Common myeloid progenitor, CD34-positive (primary cell): ENCODE measurements at places on chromosomes 3 and 15.

- H3K36me3 ChIP-seq, result no peaks in the 10 kb centered on the region
- H3K27ac ChIP-seq, result peak within 1 kb of the TSS; percentile 65
- H3K4me3 ChIP-seq, result peak within 1 kb of the TSS; percentile 81
- H3K27me3 ChIP-seq, result no peaks in the 10 kb centered on the region
- DNase-seq, result no peak
These were observed at the start of gene CTDSPL for GRCh38 chr3:37861620-37862041. TSS of gene CTDSPL (plus strand) at chr3:37861880. CDS start at chr3:37862200, 320 bp downstream.

DNA sequence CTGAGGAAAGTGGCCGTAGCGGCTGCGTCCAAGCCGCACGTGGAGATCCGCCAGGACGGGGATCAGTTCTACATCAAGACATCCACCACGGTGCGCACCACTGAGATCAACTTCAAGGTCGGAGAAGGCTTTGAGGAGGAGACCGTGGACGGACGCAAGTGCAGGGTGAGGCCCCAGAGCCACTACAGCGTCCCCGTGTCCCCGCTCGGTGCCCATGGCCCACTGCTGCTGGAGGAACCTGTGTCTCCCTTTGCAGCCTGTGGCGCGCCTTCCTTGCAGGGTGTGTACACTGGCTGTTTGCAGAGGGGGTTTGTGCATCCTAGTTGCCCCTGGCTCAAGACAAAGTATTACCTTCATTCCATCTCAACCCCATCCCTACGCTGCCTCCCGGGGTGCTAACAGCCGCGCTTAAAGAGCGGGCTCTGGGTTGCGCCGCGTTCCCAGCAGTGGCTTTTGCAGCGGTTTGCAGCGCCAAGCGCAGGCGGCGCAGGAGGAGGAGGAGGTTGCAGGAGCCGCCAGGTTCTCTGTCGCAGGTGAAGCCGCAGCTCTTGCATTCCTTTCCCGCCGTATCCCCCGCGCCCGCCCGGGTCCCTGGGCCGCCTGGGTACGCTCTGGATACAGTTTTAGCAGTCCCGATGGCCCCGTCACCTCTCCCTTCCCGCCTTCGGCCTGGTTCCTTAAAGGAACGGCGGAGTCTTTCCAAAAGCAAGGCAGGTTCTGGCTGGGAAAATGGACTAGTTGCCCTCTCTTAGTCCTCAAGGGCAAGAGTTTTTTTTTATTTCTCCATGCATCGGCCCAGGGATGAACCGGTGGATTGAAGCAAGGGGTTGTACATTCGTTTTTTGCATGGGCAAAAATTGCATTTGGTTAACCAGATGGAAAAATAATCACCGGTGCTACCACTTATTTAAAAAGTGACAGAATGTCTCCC, 1.2 kb downstream of the CRABP1 start:
- H3K27me3 ChIP-seq, result peaks cover 66% of the 10 kb centered on the region
- no peak for DNase-seq
- peaks cover 10% of the 10 kb centered on the region for H3K4me1 ChIP-seq
- H3K4me3 ChIP-seq, result no peak overlapping the region
- H3K36me3 ChIP-seq, result no peaks in the 10 kb centered on the region

GRCh38 chr3:111882799-111883198, 23.7 kb downstream of the PHLDB2 start:
- no peaks in the 10 kb centered on the region for H3K4me1 ChIP-seq
- H3K27me3 ChIP-seq, result no peaks in the 10 kb centered on the region
- H3K4me3 ChIP-seq, result no peak overlapping the region
- H3K36me3 ChIP-seq, result no peaks in the 10 kb centered on the region
- H3K27ac ChIP-seq, result no peak overlapping the region
- no peak for DNase-seq

- no peaks in the 10 kb centered on the region for H3K4me1 ChIP-seq
- no peak for DNase-seq
- H3K27ac ChIP-seq, result no peak overlapping the region
These were observed 130.1 kb downstream of the MAGI1 start for GRCh38 chr3:65908588-65908987.

GRCh38 chr3:14278265-14278798, 99.7 kb downstream of the LSM3 start:
- no peak overlapping the region for H3K4me3 ChIP-seq
- DNase-seq, result peak; percentile 35
- H3K4me1 ChIP-seq, result peaks cover 3% of the 10 kb centered on the region
- H3K27ac ChIP-seq, result no peak overlapping the region
- no peaks in the 10 kb centered on the region for H3K27me3 ChIP-seq

- DNase-seq, result no peak
- no peak overlapping the region for H3K27ac ChIP-seq
- no peaks in the 10 kb centered on the region for H3K4me1 ChIP-seq
- no peaks in the 10 kb centered on the region for H3K36me3 ChIP-seq
- H3K4me3 ChIP-seq, result no peak overlapping the region
These were observed 44.4 kb upstream of the SLC6A11 start for GRCh38 chr3:10771486-10772270.

DNA sequence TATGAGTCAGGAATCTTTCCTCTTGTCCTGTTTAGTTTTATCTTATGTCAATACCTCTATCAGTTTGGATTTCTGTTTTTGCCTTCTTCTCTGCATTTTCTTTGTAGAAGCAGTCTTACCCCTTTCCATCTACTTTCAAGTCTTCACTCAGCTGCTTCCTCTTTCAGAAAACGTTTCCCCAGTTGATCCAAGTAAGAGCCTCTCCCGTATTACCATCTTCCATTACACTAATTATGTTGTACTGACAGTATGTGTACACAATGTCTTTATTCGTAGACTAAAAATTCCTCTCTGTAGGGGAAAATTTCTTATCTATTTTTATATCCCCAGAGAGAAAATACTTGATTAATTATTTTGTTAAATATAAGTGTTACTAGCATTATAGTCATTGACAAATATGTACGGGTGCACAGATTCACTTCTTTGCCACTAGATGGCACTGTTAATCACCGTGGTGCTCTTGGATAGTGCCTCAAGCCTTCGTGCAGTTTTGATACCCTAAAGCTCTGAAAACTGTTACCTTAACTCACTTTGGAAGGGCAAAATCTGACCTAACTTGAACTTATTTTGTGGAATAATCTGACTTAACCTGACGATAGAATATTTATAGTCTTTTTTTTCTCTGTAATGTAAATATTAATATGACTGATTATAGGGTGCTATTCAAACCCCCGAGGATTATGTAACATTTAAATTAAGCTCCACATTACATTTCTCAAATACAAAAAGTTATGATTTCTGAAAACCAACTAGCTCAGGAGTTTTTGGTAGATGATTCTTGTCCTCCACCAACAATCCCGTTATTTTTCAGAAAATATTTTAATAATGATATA, 74.2 kb upstream of the POU1F1 start:
- H3K4me1 ChIP-seq, result no peaks in the 10 kb centered on the region
- H3K27me3 ChIP-seq, result no peaks in the 10 kb centered on the region
- no peaks in the 10 kb centered on the region for H3K36me3 ChIP-seq
- H3K27ac ChIP-seq, result no peak overlapping the region

GRCh38 chr3:67302489-67302888, 304.4 kb downstream of the KBTBD8 start:
- H3K36me3 ChIP-seq, result no peaks in the 10 kb centered on the region
- H3K4me1 ChIP-seq, result no peaks in the 10 kb centered on the region
- no peak overlapping the region for H3K4me3 ChIP-seq
- DNase-seq, result no peak
- no peak overlapping the region for H3K27ac ChIP-seq

DNA sequence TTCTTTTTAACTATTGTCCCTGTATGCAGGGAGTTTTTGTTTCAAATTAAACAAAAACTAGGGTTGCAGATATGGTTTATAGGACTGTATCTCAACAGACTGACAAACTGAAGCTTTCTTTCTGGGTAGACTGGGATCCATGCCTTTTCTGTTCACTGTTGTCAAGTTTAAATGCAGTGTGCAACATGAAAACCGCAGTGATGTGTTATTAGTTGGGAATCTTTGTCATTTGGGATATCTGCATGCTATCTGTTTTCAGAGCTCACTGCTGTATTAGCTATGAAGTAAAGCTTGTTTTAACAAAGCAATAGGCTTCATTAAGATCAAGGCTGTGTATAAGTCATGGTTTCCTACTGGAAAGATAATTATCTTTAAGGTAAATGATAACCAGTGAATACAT, 21.4 kb upstream of the MCF2L2 start:
- no peak overlapping the region for H3K27ac ChIP-seq
- H3K4me3 ChIP-seq, result no peak overlapping the region
- peaks cover 5% of the 10 kb centered on the region for H3K36me3 ChIP-seq
- no peak for DNase-seq
- no peaks in the 10 kb centered on the region for H3K27me3 ChIP-seq
- peaks cover 19% of the 10 kb centered on the region for H3K4me1 ChIP-seq

GRCh38 chr3:55555873-55556618, 68.9 kb upstream of the WNT5A start:
- H3K27ac ChIP-seq, result no peak overlapping the region
- no peaks in the 10 kb centered on the region for H3K27me3 ChIP-seq
- H3K36me3 ChIP-seq, result no peaks in the 10 kb centered on the region
- no peak for DNase-seq

- no peaks in the 10 kb centered on the region for H3K27me3 ChIP-seq
- no peak overlapping the region for H3K27ac ChIP-seq
- H3K4me3 ChIP-seq, result no peak overlapping the region
- H3K36me3 ChIP-seq, result peaks cover 7% of the 10 kb centered on the region
These were observed 129.3 kb downstream of the EEFSEC start for GRCh38 chr3:128282380-128283196.

DNA sequence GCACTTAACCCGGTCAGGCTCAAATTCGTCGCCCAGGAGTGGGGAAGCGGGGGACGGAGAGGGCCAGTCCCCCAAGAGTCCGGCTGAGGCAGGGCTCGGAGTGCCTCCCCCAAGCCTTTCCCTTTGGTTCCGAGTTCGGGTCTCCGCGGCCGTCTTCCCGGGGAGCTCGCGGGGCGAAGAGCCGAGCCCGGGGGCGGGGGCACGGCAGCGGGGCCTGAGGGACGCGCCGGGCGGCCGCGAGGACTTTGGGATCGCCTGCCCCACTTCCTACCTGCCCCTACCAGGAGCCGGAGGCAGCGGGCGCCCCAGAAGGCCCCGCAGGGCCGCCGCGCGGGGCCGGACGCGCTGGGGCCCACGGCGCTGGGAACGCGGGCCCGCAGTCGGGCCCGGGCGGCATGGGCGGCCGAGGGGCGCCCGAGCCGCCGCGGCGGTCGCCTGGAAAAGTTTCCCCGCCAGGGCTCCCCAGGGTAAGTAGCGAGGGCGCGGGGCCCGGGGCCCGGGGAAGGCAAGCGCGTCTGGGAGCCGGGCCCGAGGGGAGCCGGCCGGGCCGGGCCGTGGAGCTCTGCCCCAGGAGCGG, 2.8 kb downstream of the FURIN start:
- H3K27ac ChIP-seq, result peak overlapping the region; percentile 72
- peaks cover 15% of the 10 kb centered on the region for H3K36me3 ChIP-seq
- DNase-seq, result no peak
- peaks cover 50% of the 10 kb centered on the region for H3K4me1 ChIP-seq

GRCh38 chr3:169071003-169071402, 592.5 kb downstream of the MECOM start:
- DNase-seq, result no peak
- no peaks in the 10 kb centered on the region for H3K27me3 ChIP-seq
- H3K27ac ChIP-seq, result no peak overlapping the region
- no peaks in the 10 kb centered on the region for H3K36me3 ChIP-seq

DNA sequence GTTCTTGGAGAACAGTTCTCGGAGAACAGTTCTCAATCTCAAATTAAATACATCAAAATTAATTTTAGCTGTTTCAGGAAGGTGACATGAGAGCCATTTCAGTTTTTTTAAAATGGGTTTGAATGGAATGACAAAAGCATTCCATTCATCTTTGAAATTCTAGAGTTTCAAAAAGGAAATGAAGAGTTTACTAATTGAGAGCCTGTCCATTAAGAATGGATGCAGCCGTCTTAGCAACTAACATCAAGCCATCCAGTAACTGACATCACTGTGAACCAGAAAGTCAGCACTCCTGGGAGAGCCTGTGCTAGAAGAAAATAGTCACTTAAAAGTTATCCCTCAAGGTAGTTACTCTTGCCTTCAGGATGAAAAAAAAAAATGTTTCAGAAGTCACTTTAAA, 47.0 kb upstream of the FSTL1 start:
- no peak for DNase-seq
- no peaks in the 10 kb centered on the region for H3K36me3 ChIP-seq
- no peak overlapping the region for H3K4me3 ChIP-seq
- no peaks in the 10 kb centered on the region for H3K27me3 ChIP-seq

- H3K27ac ChIP-seq, result no peak overlapping the region
- no peaks in the 10 kb centered on the region for H3K36me3 ChIP-seq
- no peak for DNase-seq
- H3K4me1 ChIP-seq, result no peaks in the 10 kb centered on the region
- no peak overlapping the region for H3K4me3 ChIP-seq
- no peaks in the 10 kb centered on the region for H3K27me3 ChIP-seq
These were observed 301.7 kb downstream of the NTRK3 start for GRCh38 chr15:87954793-87955192.

DNA sequence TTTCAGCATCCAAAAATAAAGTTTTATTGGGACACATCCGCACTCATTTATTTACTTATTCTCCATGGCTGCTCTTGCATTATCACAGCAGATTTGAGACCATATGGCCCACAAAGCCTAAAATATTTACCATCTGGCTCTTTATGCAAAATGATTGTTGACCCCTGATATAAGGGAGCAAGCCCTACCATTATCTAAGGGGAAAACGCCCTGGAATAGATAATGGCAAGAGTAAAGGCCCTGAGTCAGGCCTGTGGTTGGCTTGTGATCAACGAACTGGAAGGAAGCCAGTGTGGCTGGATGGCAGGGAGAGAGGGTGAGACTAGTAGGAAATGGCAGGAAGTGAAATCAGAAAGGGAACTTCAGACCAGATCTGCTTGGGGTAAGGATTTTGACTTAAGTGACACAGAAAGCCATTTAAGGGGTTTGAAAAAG, 24.6 kb upstream of the DMXL2 start:
- H3K4me3 ChIP-seq, result no peak overlapping the region
- no peak overlapping the region for H3K27ac ChIP-seq
- DNase-seq, result peak; percentile 82
- H3K4me1 ChIP-seq, result no peaks in the 10 kb centered on the region
- no peaks in the 10 kb centered on the region for H3K36me3 ChIP-seq

DNA sequence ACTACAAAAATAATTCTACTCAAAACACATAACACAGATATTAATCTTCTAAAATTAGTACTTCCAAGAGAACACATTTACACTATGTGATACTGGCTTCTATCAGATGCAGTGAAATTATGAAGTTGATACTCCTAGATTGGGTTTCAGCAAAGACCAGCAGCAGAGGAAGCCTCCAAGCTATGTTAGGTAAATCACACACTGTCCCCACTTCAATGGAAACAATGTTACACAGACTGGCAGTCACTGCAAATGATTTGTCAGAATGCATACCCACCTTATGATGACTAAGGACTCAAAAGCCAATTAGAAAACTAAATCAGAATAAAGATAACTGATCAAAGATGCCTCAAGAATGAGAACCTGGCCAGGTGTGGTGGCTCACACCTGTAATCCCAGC, 90.1 kb upstream of the MYO5C start:
- H3K27me3 ChIP-seq, result no peaks in the 10 kb centered on the region
- H3K4me3 ChIP-seq, result no peak overlapping the region
- H3K27ac ChIP-seq, result no peak overlapping the region
- no peak for DNase-seq
- H3K36me3 ChIP-seq, result peaks cover 9% of the 10 kb centered on the region
